Astrocyte (in vitro differentiated cells and primary cell): ENCODE measurements at places on chromosomes 6 and 20.
A peak's percentile ranks its signal among the peaks of the same experiment; 100 is the strongest.

GRCh38 chr6:168148231-168148849 lies 69.3 kb upstream of the FRMD1 start:
- no peak for DNase-seq

DNA sequence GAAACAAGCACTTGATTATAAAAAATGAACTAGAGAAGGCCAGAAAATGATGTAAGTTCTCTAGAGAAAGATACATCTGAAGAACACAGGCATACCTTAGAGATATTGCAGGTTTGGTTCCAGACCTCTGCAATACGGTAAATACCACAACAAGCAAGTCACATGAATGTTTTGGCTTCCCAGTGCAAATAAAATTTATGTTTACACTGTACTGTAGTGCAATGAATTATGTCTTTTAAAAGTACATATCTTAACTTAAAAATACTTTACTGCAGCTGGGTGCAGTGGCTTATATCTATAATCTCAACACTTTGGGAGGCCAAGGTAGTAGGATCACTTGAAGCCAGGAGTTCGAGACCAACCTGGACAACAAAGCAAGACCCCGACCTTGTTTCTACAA lies 10.9 kb upstream of the KIAA1586 start:
- DNase-seq, result no peak

DNA sequence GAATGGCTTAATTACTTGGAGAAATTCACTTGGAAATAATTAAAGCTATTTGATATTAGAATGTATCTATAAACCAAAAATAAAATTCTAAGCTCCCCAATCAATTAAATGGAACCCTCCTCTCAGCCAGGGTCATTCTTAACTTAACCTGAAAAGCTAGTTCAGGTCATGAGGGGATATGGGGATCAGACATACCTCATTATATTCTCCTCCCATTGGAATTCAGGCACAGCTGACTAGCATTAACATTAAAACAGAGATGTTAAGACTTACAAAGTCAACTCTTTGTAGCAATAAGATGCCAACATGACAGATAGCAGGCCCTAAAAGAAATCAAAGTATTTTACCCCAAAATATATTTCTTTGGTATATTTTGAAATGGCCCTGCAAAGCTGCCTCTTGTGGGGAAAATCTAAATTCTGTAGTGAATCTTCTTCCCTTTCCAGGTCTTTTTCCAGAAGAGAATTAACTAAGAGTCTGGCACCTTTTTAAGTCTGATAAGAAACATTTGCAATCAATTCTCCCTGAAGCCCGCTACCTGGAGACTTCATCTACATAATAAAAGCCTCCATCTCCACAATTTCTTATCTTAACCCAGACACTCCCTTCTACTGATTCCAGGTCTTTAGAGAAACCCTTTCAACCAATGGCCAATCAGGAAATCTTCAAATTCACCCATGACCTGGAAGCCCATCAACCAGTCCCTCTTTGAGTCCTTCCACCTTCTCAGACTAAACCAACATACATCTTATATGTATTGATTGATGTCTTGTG lies 231.2 kb downstream of the ADGB start:
- DNase-seq, result no peak

DNA sequence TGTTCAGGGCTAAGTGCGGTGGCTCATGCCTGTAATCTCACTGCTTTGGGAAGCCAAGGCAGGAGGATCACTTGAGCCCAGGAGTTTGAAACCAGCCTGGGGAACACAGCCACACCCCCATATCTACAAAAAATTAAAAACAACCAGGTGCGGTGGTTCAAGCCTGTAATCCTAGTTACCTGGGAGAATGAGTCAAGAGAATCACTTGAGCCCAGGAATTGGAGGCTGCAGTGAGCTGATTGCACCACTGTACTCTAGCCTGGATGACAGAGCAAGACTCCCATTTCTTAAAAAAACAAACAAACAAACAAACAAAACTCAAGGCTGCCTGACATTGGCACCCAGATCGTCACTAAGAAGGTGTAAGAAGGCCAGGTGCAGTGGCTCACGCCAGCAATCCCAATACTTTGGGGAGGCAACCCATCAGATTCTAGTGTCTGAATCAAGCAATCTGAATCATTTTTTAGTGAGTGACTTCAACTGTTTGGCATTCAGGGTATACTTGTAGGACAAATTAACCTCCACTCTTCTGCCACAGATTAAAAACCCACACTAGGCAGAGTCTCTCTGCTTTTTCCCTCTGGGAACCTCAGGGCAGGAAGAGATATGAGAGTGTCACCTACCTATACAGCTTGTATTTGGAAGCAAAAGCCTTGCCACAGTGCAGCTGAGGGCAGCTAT lies 6.1 kb downstream of the PLAGL2 start:
- DNase-seq, result peak; percentile 30

DNA sequence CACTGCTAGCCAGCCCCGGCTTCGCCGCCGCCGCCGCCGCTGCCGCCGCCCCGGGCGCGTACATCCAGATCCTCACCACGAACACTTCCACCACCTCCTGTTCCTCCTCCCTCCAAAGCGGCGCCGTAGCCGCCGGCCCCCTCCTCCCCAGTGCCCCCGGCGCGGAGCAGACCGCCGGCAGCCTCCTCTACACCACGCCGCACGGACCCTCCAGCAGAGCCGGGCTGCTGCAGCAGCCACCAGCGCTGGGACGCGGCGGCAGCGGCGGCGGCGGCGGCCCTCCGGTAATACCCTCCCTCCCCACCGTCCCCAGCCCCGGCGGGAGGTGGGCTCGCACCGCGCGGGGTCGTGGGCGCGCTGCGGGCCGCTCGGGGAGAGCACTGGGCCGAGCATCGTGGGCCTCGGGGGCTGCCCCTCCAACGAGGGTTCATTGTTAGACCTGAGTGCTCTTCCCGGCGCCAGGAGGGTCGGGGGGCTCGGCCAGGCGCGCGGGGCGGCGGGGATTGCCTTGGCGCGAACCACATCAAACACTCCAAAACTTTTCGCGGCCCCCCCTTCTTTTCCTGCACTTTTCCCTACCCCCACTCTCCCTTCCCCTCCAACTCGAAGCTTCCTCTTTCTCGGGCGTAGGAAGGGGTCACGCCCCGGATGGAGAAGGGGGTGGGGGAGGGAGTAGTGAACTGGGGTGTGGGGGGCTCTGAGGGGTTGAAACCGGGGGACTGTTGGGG lies 827 bp downstream of the E2F3 start:
- no peak for DNase-seq

DNA sequence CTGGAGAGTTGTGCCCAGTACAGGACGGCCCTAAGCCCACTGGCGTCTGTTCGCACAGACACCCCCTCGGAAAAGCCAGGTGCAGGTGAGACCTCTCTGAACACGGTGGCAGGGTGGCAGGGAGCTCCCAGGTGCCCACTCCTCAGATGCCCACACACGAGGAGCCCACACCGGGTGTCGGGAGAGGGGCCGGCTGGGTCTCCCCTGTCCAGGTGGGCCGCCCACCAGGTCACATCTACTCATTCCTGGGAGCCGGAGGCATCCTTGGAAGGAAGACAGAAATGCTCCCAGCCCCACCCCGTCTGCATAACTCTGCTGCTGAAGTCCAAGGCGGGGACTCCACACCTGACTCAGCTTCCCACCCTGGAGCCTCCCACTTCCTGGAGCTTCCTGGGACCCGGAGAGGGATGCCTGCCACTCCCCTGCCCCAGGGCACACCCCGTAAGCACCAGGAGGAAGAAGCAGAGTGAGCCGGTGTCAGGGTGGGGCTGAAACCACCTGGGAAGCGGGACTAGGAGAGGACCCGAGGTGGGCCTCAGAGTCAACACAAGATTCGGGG lies 2.5 kb downstream of the SRMS start:
- DNase-seq, result no peak

DNA sequence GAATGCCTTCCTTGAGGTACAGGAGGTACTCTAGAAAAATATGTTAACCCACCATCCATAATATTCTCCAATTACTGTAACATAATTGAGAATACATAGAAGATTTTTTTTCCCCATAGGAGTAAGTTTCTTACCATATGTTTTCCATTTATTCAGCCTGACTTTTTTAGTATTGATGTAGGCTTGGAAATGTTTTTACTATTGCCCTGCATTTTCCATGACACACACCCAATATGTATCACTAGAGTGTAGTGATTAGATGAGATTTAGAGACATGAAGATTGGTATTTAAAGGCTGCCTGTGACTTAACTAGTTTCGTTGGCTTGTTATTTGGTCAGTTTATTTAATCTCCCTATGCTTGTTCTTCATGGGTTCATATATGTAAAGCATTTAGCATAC lies 39.5 kb downstream of the KCNQ5 start:
- no peak for DNase-seq
